ENCODE measurements at places on chromosomes 7 and 10.
A peak's percentile ranks its signal among the peaks of the same experiment; 100 is the strongest.

GRCh38 chr7:94170836-94171235 lies 166.7 kb upstream of the BET1 start:
- DNase-seq, result no peak

- DNase-seq, result no peak
Observed at GRCh38 chr10:131831561-131831960, 69.2 kb upstream of the PPP2R2D start.

DNA sequence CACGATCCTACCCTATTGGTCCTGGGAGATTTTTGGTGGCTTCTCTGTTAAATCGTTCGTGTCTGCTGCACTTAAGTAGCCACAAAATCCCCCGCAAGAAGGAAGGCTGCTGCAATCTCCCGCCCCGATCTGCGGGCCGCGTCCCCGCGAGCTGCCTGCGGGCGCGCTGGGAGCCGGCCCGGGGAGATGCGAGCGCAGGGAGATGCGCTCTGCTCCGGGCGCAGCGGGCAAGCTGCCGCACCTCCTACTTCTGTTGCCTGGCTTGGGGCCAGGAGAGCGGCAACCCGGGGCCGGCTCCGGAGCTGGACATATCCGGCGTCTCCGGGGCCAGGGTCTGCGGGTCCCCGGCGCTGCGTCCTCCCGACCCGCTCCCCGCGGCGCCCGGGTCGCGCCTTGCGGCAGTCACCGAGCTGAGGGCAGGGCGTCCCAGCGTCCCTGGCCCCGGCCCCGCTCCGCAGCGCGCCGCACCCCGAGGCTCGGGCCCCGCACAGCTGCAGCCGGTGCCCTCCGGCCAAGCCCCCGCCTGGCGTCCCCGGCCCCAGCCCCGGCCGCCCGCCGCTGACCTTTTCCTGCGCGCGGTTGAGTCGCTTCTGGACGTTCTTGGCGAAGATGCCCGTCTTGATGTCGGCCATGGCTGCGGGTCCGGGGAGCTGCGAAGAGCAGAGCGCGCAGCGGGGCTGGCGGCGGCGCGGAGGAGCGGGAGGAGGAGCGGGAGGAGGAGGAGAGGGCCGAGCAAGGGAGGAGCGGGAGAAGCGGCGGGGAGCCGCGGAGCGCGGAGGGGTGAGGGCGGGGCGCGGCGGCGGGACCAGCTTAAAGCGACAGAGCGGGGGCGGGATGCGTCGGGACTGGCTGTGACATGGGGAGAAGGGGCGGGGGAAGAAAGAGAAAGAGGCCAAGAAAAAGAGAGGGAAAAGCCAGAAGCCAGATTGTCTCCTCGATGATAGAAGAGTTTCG lies at the start of gene AMPH:
TSS of gene AMPH (minus strand) at position 654 of the 954 bp plus-strand sequence. CDS start at position 632, 22 bp downstream.
- DNase-seq, result no peak

DNA sequence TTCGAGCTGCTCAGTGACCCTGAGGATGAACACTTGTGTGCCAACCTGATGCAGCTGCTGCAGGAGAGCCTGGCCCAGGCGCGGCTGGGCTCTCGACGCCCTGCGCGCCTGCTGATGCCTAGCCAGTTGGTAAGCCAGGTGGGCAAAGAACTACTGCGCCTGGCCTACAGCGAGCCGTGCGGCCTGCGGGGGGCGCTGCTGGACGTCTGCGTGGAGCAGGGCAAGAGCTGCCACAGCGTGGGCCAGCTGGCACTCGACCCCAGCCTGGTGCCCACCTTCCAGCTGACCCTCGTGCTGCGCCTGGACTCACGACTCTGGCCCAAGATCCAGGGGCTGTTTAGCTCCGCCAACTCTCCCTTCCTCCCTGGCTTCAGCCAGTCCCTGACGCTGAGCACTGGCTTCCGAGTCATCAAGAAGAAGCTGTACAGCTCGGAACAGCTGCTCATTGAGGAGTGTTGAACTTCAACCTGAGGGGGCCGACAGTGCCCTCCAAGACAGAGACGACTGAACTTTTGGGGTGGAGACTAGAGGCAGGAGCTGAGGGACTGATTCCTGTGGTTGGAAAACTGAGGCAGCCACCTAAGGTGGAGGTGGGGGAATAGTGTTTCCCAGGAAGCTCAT lies 1.1 kb downstream of the DDIT4 start:
- no peak for DNase-seq

- peak; percentile 26 for DNase-seq
Observed at GRCh38 chr10:93115661-93116383, 42.1 kb downstream of the CYP26A1 start.

DNA sequence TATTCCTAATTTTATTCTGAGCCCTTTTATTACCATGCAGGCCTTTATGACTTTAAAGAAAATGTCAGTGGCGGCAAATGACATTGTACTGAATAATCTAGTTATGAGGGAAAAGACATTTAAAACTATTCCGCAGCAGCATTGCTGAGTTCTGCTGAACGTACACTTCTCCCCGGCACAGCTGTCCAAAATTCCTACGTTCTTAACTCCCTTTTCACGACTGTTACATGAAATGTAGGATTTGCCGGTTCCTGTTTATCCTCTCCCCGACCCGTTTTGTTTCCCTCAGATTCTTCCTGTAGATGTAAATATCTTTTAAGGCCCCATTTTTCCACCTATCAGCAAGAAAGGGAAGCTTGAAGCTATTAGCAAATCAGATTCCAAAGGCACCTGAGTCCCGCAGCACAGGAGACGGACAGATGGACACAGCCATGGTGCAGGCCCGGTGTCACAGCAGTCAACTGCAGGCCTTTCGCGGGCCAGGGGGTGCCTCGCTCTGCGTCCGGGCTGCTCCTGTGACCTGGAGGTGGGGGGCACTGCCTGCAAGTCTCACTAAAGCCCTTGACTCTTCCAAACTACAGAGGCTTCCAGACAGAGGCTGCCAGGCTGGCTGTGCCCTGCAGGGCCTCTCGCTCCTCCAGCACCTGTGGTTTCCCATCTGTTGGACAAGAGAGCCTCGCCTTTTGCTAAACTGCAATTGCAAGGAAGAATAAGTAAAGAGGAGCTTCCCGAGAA lies 485.0 kb upstream of the MGMT start:
- no peak for DNase-seq

GRCh38 chr10:132546567-132547420 lies 9.2 kb downstream of the INPP5A start:
- DNase-seq, result no peak

DNA sequence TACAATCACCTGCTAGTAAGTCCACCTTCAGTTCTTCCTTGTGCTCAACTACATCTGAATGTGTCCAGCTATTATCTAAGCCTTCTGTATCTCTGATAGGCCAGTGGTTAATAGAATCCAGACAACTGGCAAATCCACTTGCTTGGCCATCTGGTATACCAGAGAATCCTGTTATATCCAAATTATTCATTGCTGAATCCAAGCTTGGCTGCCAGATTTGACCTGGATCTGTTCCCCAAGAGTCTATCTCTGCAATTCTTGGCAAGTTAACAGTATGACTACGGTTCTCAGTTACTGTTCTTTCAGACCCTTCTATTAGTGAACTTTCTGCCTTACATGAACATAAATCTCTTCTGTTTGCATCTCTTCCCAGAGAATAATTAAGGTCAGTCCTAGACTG lies 154.6 kb upstream of the TARP start:
- DNase-seq, result no peak

- DNase-seq, result no peak
Observed at GRCh38 chr10:131496351-131497052, 185.0 kb upstream of the TCERG1L start.

- DNase-seq, result no peak
Observed at GRCh38 chr10:94287336-94287735, 75.4 kb downstream of the NOC3L start.

GRCh38 chr7:2014391-2015241 lies 218.1 kb downstream of the MAD1L1 start:
- no peak for DNase-seq

DNA sequence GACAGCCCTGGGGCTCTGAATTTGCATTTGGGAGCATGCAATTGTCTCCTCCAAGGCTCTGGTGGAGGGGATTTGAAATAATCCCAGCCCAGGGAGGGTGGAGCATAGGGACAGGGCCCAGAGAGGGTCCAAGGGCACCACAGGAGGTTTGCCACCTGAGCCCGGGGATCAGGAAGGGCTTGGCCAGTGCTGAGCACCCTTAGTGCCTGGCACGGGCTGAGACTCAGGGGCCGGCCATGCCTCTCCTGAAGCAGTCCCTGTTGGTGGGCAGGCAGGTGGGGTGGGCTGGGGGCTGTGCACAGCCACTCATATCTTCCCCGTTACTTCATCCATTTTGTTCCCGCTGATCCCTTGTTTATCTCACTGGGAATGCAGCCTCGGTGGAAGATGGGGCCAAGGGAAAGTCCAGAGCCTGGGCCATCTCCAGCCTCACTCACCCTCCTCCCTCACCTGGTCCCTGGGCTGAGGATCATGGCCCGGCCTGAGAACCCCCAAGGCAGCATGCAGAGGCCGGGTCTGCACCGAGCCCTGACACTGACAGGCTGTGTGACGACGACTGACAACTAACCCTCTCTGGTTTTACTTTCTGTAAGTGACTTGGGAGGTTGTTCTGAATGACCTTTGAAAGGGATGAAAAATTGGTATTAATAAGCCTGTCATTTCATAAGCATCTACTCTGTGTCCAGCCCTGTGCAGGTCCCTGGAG lies 38.5 kb downstream of the KCTD7 start:
- DNase-seq, result no peak

GRCh38 chr10:6917125-6917524 lies 337.0 kb upstream of the PRKCQ start:
- DNase-seq, result no peak
